Choroid plexus epithelial cell (primary cell): ENCODE measurements at places on chromosomes 11 and 22.
A peak's percentile ranks its signal among the peaks of the same experiment; 100 is the strongest.

DNA sequence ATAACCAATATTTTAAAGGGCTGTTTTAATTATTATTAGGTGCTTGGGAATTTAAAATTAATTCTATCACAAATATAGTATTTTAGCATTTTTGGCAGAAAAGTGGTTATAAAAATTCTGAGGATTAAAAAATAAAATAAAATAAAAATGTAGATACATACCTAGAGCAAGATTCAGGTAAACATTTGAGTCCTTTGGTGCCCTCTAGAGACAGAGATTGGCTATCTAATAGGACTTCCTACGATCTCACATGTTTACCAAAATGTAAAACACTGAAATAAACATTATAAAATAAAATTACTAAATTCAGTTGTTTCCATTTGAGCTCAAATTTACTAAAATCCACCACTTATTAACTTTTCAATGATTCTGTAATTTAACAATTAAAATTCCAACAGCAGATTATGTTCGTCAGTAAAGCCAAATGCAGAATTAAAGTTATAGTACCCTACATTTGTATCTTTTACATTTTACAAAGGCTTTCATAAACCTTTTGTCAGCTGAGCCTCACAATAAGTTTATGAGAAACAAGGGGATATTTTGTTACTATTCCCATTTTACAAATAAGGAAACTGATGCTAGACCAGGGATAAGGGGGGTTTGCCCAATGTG is 27.7 kb downstream of the SLC36A4 start:
- DNase-seq, result peak; percentile 80

DNA sequence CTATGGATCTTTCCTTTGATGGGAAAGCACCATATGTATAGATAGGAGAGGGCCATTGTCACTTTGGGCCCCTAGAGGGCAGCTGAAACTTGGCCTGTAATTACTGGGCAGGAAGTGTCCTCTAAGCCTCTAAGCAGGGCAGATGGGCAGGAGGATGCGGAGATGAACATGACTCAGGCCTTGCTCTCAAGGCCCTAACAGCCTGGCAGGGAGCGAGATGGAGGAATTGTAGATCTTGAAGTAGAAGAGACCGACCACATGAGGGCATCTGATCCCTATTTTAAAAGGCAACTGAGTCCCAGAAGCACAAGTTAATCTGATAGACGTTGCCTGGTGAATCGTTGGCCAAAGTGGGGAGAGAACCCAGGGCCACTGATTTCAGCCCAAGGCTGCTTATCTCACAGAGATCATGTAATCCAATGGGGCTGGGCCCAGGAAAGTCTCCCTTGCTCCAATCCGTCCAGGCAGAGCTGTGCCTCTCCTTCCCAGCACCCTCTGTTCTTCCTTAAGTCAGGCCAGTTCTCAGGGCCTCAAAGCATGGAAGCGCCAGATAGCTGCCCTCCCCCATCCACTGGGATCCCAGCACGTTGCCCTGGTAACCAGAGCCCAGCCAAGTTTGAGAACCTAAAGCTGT is 2.5 kb upstream of the SEPTIN3 start:
- peak; percentile 95 for DNase-seq

GRCh38 chr11:94885133-94885532 is 88.2 kb downstream of the CWC15 start:
- no peak for DNase-seq

- DNase-seq, result no peak
Measured at GRCh38 chr11:36016709-36017108, 72.8 kb downstream of the LDLRAD3 start.

DNA sequence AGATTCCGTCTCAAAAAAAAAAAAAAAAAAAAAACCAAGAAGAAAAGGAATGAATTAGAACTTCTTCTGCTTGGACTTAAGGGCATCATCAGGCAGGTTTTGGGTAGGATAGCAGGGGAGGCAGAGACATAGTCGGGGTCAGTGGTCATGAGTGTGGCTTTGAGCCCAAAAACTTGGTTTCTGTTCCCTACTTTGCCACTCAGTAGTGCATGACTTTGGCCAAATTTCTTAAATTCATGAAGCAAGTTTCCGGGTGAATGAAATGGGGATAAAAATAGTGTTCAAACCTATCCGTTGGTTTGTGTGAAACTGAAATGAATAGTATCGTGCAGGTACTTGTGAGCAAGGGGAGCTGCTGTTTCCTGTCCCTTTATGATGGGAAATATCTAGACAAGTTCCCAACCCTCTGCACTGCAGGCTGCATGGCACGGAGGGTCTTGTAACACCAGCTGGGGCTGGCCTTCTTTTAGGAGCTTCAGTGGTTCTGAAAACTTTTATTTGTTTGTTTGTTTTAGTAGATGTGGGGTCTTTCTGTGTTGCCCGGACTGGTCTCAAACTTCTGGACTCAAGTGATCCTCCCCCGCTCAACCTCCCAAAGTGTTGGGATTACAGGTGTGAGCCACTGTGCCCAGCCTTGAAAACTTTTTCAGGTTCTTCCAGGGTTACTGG is 18.4 kb downstream of the NEAT1 start:
- DNase-seq, result peak; percentile 73

DNA sequence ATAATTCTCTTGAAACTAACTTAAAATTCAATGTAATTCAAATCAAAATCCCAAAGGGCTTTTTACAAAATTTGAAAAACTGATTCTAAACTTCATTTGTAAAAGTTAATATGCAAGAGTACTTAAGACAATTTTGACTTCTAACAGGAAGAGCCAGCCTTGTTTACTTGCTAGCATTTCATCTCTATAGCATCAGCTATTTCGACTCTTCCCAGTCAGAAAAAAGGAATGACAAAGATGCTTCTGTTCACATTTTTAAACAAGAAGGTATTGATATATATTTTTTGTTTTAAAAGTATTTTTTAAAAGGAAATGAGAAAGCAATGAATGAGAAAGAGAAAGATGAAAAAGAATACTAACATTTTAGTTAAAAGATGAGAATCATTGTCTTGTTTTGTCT is 16.4 kb downstream of the SLN start:
- DNase-seq, result peak; percentile 58

- peak; percentile 91 for DNase-seq
Measured at GRCh38 chr11:45964911-45965389, 42.5 kb downstream of the LARGE2 start.

DNA sequence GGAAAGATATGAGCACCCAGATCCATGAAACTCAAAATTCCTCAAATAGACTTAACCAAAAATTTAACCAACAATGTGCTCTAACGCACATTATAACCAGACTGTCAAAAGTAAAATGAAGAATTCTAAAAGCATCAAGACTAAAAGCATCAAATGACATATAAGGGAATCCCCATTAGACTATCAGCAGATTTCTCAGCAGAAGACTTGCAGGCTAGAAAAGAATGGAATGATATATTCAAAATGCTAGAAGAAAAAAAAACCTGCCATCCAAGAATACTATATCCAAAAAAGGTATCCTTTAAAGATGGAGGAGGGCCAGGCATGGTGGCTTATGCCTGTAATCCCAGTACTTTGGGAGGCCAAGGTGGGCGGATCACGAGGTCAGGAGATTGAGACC is 117.5 kb upstream of the UBASH3B start:
- no peak for DNase-seq

GRCh38 chr11:12044799-12045198 is 36.4 kb upstream of the DKK3 start:
- no peak for DNase-seq

DNA sequence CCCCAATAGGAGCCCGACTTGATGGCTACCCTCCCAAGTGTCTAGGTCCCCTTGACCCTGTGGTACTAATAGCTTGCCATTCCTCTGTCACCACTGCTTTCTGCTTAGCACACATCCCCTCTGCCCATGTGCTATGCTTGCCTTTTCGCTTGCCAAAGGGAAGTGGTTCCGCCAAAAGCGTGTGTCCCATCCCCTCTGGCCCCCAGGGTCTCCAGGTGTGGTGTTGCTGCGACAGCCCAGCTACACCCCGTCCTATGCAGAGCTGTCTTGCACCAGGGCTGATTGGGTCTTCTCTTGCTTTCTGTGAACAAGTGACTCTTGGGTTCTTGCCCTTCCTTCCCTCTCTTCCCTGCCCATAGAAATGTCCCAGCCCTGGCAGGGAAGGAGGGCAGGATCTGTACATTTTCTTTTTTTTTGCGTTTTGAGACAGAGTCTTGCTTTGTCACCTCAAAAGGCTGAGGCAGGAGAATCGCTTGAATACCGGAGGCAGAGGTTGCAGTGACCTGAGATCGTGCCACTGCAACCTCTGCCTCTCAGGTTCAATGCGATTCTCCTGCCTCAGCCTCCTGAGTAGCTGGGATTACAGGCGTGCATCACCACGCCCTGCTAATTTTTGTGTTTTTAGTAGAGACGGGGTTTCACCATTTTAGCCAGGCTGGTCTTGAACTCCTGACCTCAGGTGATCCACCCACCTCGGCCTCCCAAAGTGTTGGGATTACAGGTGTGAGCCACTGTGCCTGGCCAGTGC is 3.9 kb downstream of the TANGO2 start:
- no peak for DNase-seq

GRCh38 chr11:1931341-1932104 is 12.0 kb downstream of the TNNT3 start:
- DNase-seq, result peak; percentile 38

DNA sequence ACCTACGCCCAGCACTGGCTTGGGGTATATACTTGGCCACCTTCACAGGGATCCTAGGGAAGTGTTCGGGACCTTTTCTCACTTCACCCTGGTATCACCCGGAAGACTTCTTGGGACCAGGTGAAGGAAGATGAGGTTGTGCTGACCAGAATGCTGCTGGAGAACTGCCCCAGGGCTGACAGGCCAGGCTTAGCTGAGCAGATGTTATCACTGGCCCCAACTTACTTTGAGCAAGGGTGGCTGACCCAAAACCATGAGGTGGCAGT is 4.5 kb downstream of the FTH1 start:
- no peak for DNase-seq

DNA sequence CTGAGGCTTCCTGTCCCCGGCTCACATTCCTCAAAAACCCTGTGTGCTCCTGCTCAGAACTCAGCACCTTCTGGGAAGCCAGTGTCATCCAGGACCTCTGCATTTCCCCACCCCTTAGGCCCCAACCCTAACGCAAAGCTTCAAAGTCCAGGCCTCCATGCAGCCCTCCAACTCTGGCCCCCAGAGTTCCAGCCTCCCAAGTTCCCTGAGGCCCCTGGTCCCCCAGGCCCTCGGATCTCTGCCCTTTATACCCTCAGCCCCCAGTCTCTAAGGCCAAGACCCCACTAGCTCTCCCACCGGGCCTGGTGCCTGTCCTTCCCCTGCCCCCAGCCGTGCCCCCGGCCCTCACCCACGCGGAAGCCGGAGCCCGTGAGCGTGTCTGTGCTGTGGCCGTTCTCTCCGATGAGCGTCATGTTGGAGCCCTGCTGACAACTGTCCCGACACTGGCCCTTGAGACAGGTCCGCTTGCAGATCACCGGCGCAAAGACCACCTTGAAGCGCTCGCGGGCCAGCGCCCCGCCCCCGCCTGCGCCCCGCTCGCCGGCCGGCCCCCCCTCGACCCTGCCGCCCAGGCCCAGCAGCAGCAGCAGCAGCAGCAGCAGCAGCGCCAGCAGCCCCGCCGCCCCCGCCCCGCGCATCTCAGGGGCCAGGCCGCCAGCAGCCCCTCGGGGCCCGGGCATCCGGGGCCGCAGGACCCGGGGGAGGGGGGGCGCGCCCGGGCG is 718 bp downstream of the LTBP3 start:
- DNase-seq, result no peak

GRCh38 chr11:64499261-64500004 is 91.6 kb upstream of the SLC22A12 start:
- DNase-seq, result no peak

DNA sequence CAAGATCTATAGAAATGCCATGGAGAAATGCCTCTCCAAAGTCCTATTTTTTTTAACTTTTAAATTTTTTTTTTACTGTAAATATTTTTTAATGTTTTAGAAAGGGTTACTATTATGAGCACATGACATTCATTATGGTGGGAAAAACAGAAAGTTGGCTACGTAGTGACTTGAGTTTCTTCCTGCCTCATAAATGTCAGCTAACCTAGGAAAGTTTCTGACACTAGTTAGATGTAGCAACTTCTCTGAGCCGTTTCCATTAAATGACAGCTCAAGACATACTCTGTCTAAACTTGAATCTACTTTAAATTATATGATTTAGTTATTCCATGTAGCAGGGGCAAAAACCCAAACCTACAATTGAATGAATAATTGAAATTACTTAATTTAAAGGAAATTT is 18.4 kb upstream of the CTSC start:
- no peak for DNase-seq

- no peak for DNase-seq
Measured at GRCh38 chr11:23211221-23211620, 350.9 kb upstream of the CCDC179 start.

GRCh38 chr11:106875013-106875412 is 143.3 kb downstream of the GUCY1A2 start:
- peak; percentile 44 for DNase-seq
